ENCODE measurements at places on chromosomes 7 and 10. TPM values are rescaled to one million over a fixed set of nuclear protein-coding genes. Genes with fewer than 3 reads are reported as not detected.

GRCh38 chr10:63206997-63207811, 74.1 kb downstream of the NRBF2 start:
- DNase-seq, result no peak

DNA sequence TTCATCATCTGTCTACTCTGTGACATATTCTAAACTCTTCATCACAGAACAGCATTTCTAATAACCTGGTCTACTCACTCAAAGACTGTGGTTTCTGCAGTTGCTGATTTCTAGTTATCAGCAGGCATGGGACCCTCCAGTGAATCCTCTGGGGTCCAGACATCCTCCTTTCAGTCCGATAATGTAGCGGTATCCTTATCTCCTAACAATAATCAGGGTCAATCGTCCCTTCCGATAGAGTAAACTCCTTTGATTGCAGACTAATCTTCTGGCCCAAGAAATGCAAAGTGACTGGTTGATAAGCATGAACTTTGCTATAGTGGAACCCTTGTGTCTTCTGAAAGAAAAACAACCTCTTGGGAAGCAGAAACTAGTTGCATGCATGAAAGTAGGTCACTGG, 1209.8 kb upstream of the CELF2 start:
- no peak for DNase-seq

DNA sequence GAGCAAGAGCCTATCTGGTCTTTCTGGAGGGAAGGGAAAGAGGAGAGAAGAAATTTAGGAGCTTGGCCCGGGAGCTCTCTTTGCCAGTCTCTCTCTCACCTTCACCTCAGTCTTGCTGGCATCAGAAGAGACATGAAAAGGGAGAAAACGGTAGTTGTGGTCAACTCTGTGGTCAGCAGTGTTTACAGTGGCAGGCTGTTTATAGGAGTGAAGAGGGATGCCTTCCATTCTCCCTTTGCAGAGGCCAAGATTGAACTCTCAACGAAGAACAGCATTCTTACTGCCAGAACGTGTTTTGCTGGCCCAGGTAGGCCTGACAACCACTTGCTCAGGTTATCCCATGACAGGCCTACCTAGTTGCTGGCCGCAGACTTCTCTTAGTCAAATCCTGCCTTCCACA, 133.3 kb downstream of the CCDC3 start:
- no peak for DNase-seq

DNA sequence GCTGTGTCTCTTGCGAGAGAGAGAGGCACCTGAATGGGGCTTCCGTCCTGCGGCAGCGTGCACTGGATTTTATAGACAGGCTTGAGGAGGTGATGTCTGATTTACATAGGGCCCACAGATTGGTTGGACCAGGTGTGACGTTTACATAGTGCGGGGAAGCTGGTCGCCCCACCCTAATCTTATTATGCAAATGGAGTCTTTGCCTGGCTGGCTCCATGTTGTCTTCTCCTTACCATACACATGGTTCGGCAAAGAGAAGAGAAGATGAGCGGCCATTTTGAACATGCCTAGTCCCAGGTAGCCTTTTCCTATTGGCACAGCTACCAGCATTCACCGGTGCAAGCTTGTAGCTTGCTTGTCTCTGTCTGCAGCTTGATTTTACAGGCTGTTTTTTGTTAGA, 238.5 kb upstream of the GALNT17 start:
- no peak for DNase-seq

DNA sequence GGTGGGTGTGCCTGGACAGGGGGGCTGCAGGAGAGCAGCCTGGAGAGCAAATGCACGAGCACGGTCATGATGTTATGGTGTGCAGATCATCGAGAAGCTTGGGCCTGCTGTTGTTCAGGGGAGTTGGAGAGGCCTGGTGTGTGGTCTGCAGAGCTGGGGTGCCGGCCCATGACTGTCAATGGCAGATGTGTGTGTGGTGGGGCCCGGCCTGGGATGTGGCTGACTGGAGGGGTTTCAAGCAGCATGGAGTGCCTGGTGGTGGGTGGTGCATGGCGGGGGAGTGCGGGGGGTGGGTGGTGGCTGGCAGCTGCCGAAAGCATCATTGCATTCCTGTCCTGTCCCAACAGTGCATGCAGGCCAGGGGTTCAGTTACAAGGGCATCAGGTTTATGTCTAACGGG, 122.6 kb downstream of the DOCK1 start:
- DNase-seq, result no peak

DNA sequence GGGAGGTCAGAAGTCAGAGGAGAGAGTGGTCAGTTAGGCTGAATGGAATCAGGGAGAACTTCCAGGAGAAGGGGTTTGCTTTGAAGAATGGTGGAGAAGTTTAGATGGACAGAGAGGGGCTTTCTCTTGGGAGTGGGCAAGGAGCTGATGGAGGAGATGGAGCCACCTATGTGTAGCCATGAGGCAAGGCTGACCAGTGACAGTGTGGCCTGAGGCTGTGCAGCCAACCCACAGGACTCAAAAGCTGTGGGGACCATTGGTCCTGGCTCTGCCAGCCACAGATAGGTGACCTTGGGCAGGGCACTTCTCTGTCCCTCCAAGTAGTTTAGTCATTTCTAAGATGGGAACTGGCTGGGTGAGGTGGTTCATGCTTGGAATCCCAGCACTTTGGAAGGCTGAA, 18.7 kb downstream of the NEURL1 start:
- no peak for DNase-seq

DNA sequence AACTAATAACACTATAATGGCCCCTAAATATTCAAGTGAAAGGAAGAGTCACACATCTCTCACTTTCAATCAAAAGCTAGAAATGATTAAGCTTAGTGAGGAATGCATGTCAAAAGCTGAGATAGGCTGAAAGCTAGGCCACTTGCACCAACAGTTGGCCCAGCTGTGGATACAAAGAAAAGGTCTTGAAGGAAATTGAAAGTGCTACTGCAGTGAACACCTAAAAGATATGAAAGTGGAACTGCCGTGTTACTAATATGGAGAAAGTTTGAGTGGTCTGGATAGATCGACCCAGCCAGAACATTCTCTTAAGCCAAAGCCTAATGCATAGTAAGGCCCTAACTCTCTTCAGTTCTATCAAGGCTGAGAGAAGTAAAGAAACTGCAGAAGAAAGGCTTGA, 12.1 kb upstream of the SNX13 start:
- DNase-seq, result no peak

DNA sequence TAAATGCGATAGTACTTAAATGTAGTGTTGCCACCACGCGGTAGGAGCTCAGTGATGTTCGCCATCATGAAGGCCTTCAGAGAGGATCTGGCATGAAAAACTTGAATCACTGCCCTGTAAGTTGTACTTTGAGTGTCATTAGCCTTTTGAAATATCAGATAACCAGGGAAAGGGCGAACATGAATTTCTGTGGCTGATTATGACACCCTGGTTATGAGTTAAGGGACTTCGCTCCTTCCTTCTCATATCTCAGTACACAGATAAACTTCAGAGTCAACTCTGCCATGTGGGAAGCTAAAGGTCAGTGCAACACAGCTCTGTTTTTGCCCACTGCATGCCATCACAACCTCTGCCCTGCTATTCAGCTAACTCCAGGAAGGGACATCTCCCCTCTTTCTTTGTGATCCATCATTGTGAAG, 8.9 kb upstream of the ACSL5 start:
- DNase-seq, result no peak

The HGF gene
- 1.4 TPM for total RNA-seq

The TET1 gene
- 1.1 TPM for total RNA-seq

The MTPN gene
- total RNA-seq, result 97.0 TPM

The CDCA7L gene
- total RNA-seq, result 33.7 TPM

The ENTPD1 gene
- total RNA-seq, result 7.1 TPM

The TRIM73 gene
- total RNA-seq, result 3.2 TPM

The ADARB2 gene
- total RNA-seq, result 4.2 TPM
